ENCODE measurements at places on chromosomes 1 and 21. TPM values are rescaled to one million over a fixed set of nuclear protein-coding genes. Genes with fewer than 3 reads are reported as not detected.

The TENT5C gene
- 0.18 TPM for total RNA-seq

The KRTAP21-2 gene
- total RNA-seq = not detected

The PPM1J gene
- total RNA-seq = 13.2 TPM

The NDUFS2 gene
- 84.5 TPM for total RNA-seq

The IFI44L gene
- not detected for total RNA-seq

The TMCO4 gene
- total RNA-seq = 2.7 TPM

The CLCA4 gene
- total RNA-seq = not detected

The ITSN1 gene
- 90.7 TPM for total RNA-seq

The FCRL1 gene
- total RNA-seq = not detected

The AGO1 gene
- 74.2 TPM for total RNA-seq

The TSHB gene
- not detected for total RNA-seq

The TBX19 gene
- total RNA-seq = 0.48 TPM

The SPRR2A gene
- not detected for total RNA-seq

The CLDN17 gene
- total RNA-seq = not detected

The RGS1 gene
- total RNA-seq = not detected

The GJA9 gene
- total RNA-seq = not detected

The CA14 gene
- total RNA-seq = 43.2 TPM

The NBPF10 gene
- total RNA-seq = 0.50 TPM

The DSCAM gene
- total RNA-seq = 0.15 TPM

The RCSD1 gene
- total RNA-seq = 0.26 TPM

The VAV3 gene
- 5.1 TPM for total RNA-seq

The AP4B1 gene
- total RNA-seq = 19.3 TPM

The ID3 gene
- total RNA-seq = 119 TPM

The AIRE gene
- total RNA-seq = 0.17 TPM

The ATP6V1G3 gene
- not detected for total RNA-seq

The CPT2 gene
- 33.2 TPM for total RNA-seq

The TRIM58 gene
- 1.7 TPM for total RNA-seq

The SMCP gene
- not detected for total RNA-seq

The ABCA4 gene
- not detected for total RNA-seq

The LCK gene
- 37.0 TPM for total RNA-seq

The ZBTB18 gene
- 11.9 TPM for total RNA-seq

The PIAS3 gene
- total RNA-seq = 33.9 TPM

The TRIM67 gene
- total RNA-seq = not detected

The GJB5 gene
- 0.22 TPM for total RNA-seq

The F11R gene
- total RNA-seq = 159 TPM

The ZBTB48 gene
- total RNA-seq = 33.2 TPM

The TMCO1 gene
- 65.4 TPM for total RNA-seq

The HENMT1 gene
- 6.6 TPM for total RNA-seq

The PRELP gene
- 0.07 TPM for total RNA-seq

The CFAP141 gene
- not detected for total RNA-seq

The IFI6 gene
- total RNA-seq = 6.4 TPM

The SHE gene
- total RNA-seq = 0.48 TPM

The KRTAP7-1 gene
- total RNA-seq = not detected

The ZNF593 gene
- 51.2 TPM for total RNA-seq

The KCNN3 gene
- total RNA-seq = 0.83 TPM

The OR2L8 gene
- total RNA-seq = 0.24 TPM

The THEM5 gene
- not detected for total RNA-seq

The GJA5 gene
- total RNA-seq = 0.33 TPM

The ARMH1 gene
- 0.68 TPM for total RNA-seq

The PRAMEF15 gene
- total RNA-seq = not detected

The SPRR2G gene
- total RNA-seq = not detected

Data from H9 (cell line).